Activated CD4-positive, alpha-beta T cell treated with anti-CD3 and anti-CD28 coated beads, Interleukin-2, amount 10 ng/mL, durations not matched to agents 24 days and 14 days (primary cell): ENCODE measurements at places on chromosomes 3 and 15. TPM values are rescaled to one million over a fixed set of nuclear protein-coding genes. Genes with fewer than 3 reads are reported as not detected.

- no peak for DNase-seq
These were observed 10.7 kb downstream of the MB21D2 start for GRCh38 chr3:192906940-192907339.

DNA sequence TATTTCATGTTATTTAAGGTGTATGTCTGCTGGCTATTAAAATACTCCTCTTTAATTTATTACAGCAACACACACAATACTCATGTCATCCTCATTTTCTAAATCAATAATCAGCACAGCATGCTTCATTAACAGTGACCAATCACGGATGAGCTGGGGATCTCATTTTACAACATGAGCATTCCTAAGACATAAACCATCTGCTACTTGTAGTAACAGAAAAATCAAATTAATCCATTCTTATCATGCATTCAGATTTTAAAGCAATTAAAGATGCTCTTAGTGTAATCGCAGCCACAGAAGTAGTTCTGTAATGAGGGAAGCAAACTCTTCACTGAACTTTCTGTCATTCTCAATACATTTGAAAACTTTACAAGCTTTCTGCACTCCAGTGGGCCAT is 191.1 kb downstream of the TBC1D5 start:
- no peak for DNase-seq

- no peak for DNase-seq
These were observed 358.4 kb upstream of the PROK2 start for GRCh38 chr3:72143322-72143721.

GRCh38 chr3:15815696-15816095 is 17.9 kb upstream of the ANKRD28 start:
- no peak for DNase-seq

GRCh38 chr3:1883534-1883933 is 215.1 kb upstream of the CNTN4 start:
- DNase-seq = no peak

GRCh38 chr3:66555214-66555844 is 54.5 kb upstream of the LRIG1 start:
- no peak for DNase-seq

- DNase-seq = no peak
These were observed 121.6 kb downstream of the TMEM108 start for GRCh38 chr3:133159498-133160475.

GRCh38 chr3:120147072-120147871 is 53.0 kb upstream of the GSK3B start:
- peak; percentile 77 for DNase-seq

GRCh38 chr15:88891540-88892254 is 3.6 kb downstream of the HAPLN3 start:
- DNase-seq = no peak

GRCh38 chr15:59116141-59116540 is 11.2 kb downstream of the CCNB2 start:
- DNase-seq = no peak

GRCh38 chr15:77557144-77557543 is 75.6 kb downstream of the LINGO1 start:
- no peak for DNase-seq

GRCh38 chr15:29917600-29918597 is 95.6 kb upstream of the TJP1 start:
- no peak for DNase-seq

DNA sequence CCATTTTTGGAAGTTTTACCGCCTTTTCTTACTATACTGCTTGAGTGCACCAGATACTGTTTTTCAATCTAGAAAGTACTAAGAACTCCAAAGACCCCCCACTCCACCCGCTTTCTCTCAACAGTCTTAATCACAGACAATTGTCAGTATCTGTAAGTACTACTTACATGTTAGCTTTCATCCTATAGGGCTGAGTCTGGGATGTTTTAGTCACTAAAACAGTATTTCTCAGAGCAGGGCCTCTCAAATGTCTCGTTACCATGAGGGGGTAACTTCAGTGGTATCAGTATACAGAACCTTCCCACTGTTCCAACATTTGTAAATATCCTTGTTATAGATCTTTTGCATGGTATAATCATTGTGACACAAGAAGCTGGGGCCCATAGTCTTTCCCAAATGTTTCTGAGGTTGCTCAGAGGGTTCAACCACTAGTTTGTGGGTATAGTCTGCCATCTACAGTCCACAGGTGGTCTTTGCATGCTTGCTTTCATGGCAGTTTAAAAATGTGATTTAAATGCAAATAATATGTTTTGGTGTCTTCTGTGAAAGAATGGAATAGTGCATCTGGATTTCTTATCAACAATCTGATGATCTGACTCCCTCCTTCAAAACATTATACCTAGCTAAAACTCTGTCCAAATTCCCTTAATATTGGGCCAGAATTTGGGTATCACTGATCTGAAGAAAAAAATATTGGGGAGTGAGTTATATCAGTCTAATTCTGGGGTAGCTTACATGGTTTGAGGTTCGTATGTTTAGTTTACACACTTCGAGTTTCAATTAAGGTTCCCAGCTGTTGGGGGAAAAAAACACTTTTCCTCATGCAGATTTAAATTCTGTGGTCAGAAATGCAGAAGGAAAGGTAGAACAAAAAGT is 18.0 kb upstream of the DNAJC13 start:
- DNase-seq = peak; percentile 75

DNA sequence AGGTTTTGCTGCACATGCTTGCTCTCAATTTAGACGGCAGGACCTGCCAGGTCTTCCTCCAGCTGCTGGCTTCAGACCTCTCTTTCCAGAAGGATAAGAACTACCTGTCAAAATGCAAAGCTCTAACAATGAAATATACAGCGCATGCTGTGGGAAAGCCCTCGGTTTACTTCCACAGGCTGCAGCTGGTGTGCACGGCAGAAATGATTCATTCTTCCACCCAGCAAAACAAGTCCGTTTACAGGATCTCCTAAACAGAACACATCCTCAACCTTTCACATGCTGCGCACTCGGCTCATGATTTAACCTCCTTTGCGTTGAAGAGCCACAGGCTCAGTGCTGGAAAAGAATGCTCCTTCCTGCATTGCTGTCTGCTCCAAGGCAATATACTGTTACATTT is 92.4 kb upstream of the WNT5A start:
- DNase-seq = no peak

- DNase-seq = no peak
These were observed 17.4 kb upstream of the MYH15 start for GRCh38 chr3:108527817-108528216.

GRCh38 chr3:177713928-177714900 is 516.9 kb upstream of the TBL1XR1 start:
- no peak for DNase-seq

GRCh38 chr3:101340591-101340990 is 20.2 kb upstream of the IMPG2 start:
- DNase-seq = no peak

DNA sequence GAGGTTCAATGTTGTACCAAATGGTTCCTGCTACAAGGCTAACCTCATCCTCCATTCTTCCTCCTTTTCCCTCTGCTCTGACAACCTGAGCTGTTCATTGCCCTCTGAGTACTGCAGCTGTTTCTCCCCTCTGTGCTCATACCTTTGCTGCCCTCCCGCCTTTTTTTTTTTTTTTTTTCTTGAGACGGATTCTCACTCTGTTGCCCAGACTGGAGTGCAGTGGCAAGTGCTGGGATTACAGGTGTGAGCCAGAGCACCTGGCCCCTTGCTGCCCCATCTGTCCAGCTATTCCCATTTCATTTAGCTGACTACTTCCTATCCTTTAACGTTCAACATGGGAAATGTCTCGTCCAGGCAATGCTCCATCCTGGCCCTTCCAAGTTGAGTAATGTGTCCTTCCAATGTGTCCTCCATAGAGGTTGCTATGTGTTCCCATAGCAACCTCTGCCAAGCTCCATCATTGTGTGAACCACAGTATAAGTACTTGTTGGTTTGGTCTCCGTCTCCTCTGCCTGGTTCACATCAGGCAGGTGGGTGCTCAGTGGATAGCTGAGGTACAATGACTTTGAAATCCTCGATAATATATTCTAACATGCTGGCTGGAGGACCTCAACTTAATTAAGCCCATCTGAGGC is 179.9 kb upstream of the ANKRD28 start:
- DNase-seq = no peak

GRCh38 chr15:97890307-97890706 is 70.2 kb upstream of the ARRDC4 start:
- DNase-seq = no peak

- no peak for DNase-seq
These were observed 192.5 kb upstream of the TSC22D2 start for GRCh38 chr3:150215616-150216015.

GRCh38 chr3:111735243-111735758 is 123.8 kb upstream of the PHLDB2 start:
- DNase-seq = no peak

DNA sequence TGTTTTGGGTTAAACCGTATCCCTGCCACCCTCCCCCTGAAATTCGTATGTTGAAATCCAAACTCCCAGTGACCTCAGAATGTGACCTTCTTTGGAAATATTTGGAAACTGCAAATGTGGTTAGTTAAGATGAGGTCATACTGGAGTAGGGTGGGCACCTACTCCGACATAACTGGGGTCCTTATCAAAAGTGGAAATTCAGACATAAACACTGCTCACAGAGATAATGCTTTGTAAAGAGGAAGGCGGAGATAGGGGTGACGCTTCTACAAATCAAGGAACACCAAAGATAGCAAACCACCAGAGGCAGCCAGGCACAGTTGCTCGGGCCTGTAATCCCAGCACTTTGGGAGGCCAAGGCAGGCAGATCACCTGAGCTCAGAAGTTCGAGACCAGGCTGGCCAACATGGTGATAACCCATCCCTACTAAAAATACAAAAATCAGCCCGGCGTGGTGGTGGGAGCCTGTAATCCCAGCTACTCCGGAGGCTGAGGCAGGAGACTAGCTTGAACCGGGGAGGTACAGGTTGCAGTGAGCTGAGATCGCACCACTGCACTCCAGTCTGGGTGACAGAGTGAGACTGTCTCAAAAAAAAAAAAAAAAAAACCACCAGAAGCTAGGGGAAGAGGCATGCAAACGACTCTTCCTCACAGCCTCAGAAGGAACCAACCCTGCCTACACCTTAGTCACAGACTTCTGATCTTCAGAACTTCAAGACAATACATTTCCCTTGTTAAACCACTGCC is 51.1 kb upstream of the CHD2 start:
- DNase-seq = peak; percentile 80

DNA sequence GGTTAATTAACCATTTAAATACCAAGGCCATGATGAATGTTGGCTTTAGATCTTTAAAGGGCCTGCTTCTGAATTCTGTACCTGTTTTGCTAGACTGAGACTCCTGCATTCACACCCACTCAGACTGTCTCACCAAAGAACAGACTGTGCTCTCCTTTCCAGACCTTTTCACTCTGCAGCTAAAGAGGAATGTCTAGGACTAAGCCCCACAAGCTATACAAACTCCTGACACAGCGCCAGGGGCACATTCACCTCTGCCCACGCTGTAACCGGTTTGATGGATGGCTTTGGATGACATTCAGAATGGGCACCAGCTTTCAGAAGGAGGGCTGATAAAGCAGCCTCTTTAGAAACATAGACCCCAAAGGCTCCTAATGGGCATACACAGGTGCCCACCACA is 200.1 kb downstream of the KCNMB2 start:
- DNase-seq = peak; percentile 23

DNA sequence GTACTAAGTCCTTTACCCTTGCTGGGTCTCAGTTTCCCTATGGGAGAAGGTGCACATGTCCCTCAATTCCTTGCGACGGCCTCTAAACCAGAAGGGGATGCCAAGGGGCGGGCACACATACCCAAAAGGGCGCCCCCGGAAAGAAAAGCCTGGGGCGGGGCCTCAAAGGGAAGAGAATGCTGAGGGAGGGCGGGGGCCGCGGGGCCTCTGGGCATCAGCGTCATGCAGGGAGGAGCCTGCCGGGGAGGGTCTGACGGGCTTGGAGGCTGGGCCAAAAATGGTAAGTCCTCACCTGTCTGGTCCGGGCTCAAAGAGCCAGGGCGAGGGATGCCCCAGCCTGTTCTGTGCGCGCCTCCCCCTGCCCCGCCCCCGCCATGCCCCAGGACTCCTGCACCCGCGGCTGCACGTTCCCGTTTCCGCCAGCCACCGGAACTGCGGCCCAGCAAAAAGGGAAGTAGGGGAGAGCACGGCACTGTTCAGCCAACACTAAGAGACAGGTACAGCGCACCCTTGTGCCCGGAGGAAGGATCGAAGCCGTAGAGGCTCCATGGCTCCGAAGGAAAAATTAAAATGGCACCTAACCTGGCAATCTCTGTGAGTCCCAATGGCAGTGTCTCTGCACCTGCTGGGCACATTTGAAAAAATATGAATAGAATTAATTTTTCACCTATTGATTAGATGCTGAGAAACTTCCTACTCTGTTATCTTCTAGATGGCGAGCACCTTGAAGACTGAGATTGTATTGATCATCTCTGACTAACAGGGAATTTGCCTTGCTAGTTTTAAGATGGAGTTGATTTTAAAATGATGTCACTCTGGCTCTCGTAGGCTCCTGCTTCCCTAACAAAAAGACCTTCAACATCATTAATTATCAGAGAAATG is at the start of gene DET1:
Gene DET1 (minus strand): TSS at position 434 of the 882 bp plus-strand sequence. CDS start 14,976 bp downstream, outside the sequence.
- DNase-seq = peak; percentile 97

Gene ST3GAL6
- 0.19 TPM in 1 of 2 replicates, not detected in the other for total RNA-seq

Gene XCR1
- total RNA-seq = 0.05 TPM in 1 of 2 replicates, not detected in the other

Gene ITPKA
- total RNA-seq = 3.3 and 3.8 TPM in 2 replicates

Gene COL7A1
- 0.56 and 0.62 TPM in 2 replicates for total RNA-seq

Gene THRB
- not detected in 2 replicates for total RNA-seq

Gene HAPLN3
- total RNA-seq = 76.6 and 77.0 TPM in 2 replicates

Gene CD47
- total RNA-seq = 104 and 109 TPM in 2 replicates

Gene MINAR1
- 0.64 and 0.65 TPM in 2 replicates for total RNA-seq

Gene SPTSSB
- not detected in 2 replicates for total RNA-seq

Gene TSPAN3
- total RNA-seq = 41.4 and 43.0 TPM in 2 replicates

Gene GOLGA8J
- total RNA-seq = not detected in 2 replicates
